HAP-1 (cell line): ENCODE measurements at places on chromosomes 5 and 9.

GRCh38 chr5:93893075-93893474 lies 151.7 kb upstream of the POU5F2 start:
- DNase-seq = peak; percentile 61

GRCh38 chr9:115098226-115098965 lies 19.6 kb downstream of the TNC start:
- DNase-seq = no peak

GRCh38 chr9:114688909-114689610 lies 7.1 kb upstream of the TEX48 start:
- no peak for DNase-seq

DNA sequence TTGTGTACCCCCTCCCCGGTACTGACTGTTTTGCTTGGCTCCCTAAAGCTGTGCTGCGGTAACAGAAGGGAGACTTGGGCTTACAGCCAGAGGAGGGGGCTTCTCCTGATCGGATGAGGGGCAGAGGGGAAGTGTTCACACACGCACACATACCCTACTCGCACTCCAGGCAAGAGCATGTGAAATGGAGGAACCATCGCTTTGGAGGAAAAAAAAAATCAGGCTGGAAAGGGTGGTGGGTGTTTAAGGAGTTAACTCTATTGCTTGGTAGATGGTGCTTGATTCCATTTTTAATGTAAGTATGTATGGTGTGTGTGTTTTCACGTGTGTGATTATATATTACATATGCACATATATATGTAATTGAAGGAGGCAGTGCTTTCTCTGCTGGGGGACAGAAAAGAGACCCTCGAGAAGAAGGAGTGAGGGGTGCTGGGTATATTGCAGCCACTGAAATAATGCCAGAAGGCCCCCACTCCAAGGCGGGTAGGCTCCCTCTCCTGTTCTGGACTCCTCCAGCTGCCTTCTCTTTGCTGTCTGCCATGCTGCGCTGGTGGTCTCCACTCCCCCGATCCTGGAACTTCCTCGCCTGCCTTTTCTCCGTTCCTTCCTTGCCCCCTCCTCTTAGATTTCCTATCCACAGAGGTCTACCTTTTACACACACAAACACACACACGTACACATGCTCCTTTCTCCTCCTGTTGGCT lies 721 bp downstream of the GRIA1 start:
- DNase-seq = no peak

DNA sequence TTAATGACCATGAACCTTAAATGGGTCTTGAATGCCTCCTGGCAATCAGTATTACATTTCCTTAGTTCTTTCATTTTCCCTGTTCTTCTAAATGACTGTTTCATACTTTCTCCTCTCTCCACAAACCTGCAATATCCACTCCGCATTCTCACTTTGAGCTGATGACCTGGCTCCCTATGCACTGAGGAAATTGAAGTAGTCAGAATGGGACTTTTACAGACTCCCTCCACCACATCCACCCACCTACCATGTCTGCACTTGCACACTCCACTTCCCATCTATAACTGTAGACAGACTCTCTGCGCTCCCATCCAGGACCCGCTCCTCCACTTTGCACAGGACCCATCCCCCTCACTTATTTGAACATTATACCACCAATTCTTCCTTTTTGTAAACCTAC lies 36.2 kb upstream of the GZMA start:
- no peak for DNase-seq

DNA sequence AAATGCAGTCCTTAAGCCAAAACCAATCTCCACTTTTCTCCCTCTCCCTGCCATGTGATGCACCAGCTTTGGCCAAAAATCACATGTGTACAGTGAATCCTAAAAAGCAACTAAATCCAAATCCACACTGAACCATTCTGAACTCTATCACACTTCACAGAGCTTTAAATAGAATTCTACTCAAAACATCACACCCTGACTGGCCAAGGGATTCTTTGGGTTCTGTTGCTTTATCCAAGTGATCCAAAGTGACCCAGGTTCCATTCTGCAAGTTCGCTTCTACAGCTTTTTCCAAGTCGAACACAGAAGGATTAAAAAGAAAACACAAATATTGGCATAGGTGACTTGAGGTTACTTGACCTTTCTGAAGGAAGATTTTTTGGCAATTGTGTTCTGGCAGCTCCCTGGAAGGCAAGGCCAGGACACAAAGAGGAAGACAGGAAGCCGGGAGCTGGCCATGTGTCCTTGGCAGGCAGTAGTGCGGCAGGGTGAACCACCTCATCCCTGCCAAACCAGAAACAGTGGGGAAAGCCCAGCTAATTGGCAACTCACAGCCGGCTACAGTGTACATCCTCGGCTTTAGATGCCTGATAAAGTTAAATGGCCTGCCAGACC lies 115.0 kb downstream of the NFIB start:
- DNase-seq = no peak

DNA sequence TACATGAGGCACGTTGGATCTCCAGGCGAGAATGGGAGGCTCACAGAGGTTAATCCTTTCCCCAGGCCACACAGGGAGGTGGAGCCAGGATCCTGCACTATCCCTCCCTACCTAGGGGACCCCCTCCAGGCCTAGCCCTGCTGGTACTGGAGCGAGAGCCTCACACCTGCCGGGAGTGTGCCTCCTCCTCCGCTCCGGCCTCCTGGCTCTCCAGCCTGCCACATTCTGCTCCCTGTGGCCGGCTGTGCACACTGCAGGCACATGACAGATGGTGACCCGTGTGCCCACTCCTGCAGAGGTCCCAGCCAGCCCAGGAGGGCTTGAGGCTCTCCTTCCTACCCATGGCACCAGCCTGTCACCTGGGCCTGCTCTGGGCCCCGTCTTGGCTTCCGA lies 93.4 kb downstream of the RXRA start:
- no peak for DNase-seq
